ENCODE measurements at places on chromosomes 6 and 20. TPM values are rescaled to one million over a fixed set of nuclear protein-coding genes. Genes with fewer than 3 reads are reported as not detected.

Gene RIPPLY2
- not detected for polyA plus RNA-seq

Gene CDSN
- not detected for polyA plus RNA-seq

Gene KHDC1L
- not detected for polyA plus RNA-seq

Gene BICRAL
- 3.1 TPM for polyA plus RNA-seq

Gene TAGAP
- polyA plus RNA-seq = 10.4 TPM

Gene PHF20
- polyA plus RNA-seq = 49.9 TPM

Gene RBBP8NL
- polyA plus RNA-seq = not detected

Gene SLC22A16
- not detected for polyA plus RNA-seq

Gene MYBL2
- 213 TPM for polyA plus RNA-seq

Gene C6orf58
- polyA plus RNA-seq = not detected

Gene GRM4
- not detected for polyA plus RNA-seq

Gene GABRR1
- not detected for polyA plus RNA-seq

Gene VSTM2L
- 0.47 TPM for polyA plus RNA-seq

Gene GSTA3
- not detected for polyA plus RNA-seq

Gene TLDC2
- polyA plus RNA-seq = 0.10 TPM

Gene SLA2
- 0.47 TPM for polyA plus RNA-seq

Gene SIRPD
- polyA plus RNA-seq = 0.74 TPM

Gene SAMD5
- polyA plus RNA-seq = not detected

Gene SPATS1
- polyA plus RNA-seq = not detected

Gene ENPP5
- polyA plus RNA-seq = not detected

Gene GSTA4
- polyA plus RNA-seq = 4.4 TPM

Gene ELOVL2
- not detected for polyA plus RNA-seq

Gene TMC2
- polyA plus RNA-seq = not detected

Gene SS18L1
- 2.4 TPM for polyA plus RNA-seq

Gene PBOV1
- not detected for polyA plus RNA-seq

Gene FOXS1
- not detected for polyA plus RNA-seq

Gene SOX18
- not detected for polyA plus RNA-seq

Gene C2
- polyA plus RNA-seq = not detected

Gene PROCR
- polyA plus RNA-seq = 0.44 TPM

Gene HUS1B
- 0.25 TPM for polyA plus RNA-seq

Gene HIVEP1
- 11.9 TPM for polyA plus RNA-seq

Gene MRS2
- polyA plus RNA-seq = 31.9 TPM

Gene GABRR2
- polyA plus RNA-seq = 0.17 TPM

Gene AVP
- polyA plus RNA-seq = not detected

Gene PRR18
- 0.42 TPM for polyA plus RNA-seq

Gene ARMC12
- 0.29 TPM for polyA plus RNA-seq

Gene SLC22A7
- 0.08 TPM for polyA plus RNA-seq

Gene SLC44A4
- polyA plus RNA-seq = not detected

Gene MEI4
- not detected for polyA plus RNA-seq

Gene TP53TG5
- polyA plus RNA-seq = 0.24 TPM

Gene PPIL4
- polyA plus RNA-seq = 27.6 TPM

Gene NHSL1
- polyA plus RNA-seq = 1.3 TPM

Gene THBS2
- polyA plus RNA-seq = not detected

Gene NKX2-4
- not detected for polyA plus RNA-seq

Gene CDK19
- polyA plus RNA-seq = 6.7 TPM

Gene TBXT
- 0.18 TPM for polyA plus RNA-seq

Gene ADGRF1
- polyA plus RNA-seq = not detected

Gene CCNC
- 143 TPM for polyA plus RNA-seq

Gene KIAA0408
- polyA plus RNA-seq = 0.10 TPM

Gene NR2E1
- polyA plus RNA-seq = not detected

Gene SLC52A3
- not detected for polyA plus RNA-seq

Gene ABHD16B
- 0.31 TPM for polyA plus RNA-seq

Gene MYCT1
- not detected for polyA plus RNA-seq

Gene CDYL
- polyA plus RNA-seq = 11.3 TPM

Gene DLL1
- polyA plus RNA-seq = 0.12 TPM

Gene NCR2
- not detected for polyA plus RNA-seq

Gene MACROD2
- 2.2 TPM for polyA plus RNA-seq
